ENCODE measurements at places on chromosomes 13 and 19.

DNA sequence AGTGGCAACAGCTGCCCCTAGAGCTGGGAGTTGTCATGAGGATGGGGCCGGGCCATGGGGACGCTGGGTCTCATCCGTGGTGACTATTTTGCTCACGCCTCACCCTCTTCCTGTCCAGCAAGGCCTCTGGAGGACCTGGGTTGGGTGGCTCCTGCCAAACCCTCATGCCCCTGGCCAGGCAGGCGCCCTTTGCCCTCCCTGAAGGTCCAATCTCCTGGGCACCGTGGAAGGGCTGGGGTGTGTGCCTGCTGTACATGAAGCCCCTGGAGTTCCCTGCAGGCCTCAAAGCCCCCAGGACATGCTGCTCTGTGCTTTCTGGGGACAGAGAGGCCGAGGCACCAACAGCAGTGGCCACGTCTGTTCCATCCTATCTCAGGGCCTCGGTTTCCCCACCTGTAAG is 13.8 kb downstream of the LRP3 start:
- no peak for DNase-seq

DNA sequence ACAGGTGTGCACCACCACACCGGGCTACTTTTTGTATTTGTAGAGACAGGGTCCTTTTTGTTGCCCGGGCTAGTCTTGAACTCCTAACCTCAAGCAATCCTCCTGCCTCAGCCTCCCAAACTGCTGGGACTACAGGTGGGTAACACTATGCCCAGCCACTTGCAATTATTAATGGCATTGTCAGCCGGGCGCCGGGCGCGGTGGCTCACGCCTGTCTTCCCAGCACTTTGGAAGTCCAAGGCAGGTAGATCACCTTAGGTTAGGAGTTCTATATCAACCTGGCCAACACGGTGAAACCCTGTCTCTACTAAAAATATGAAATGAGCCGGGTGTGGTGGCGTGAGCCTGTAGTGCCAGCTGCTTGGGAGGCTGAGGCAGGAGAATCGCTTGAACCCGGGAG is 2.7 kb upstream of the MEX3D start:
- no peak for DNase-seq

- DNase-seq: no peak
Measured at GRCh38 chr19:43430142-43430710, 15.5 kb downstream of the TEX101 start.

- no peak for DNase-seq
Measured at GRCh38 chr13:35483761-35484160, 7.3 kb upstream of the MAB21L1 start.

GRCh38 chr19:46728693-46729339 is 11.9 kb upstream of the PRKD2 start:
- DNase-seq: peak; percentile 56

- no peak for DNase-seq
Measured at GRCh38 chr19:47322058-47322457, 9.9 kb upstream of the C5AR2 start.

- no peak for DNase-seq
Measured at GRCh38 chr13:30133996-30134395, 173.4 kb downstream of the KATNAL1 start.

- DNase-seq: no peak
Measured at GRCh38 chr19:33490041-33490451, 31.5 kb downstream of the PEPD start.

- DNase-seq: no peak
Measured at GRCh38 chr19:16367261-16367683, 42.6 kb downstream of the KLF2 start.

All from A673 (cell line).